ENCODE measurements at places on chromosomes 1 and 21.

GRCh38 chr1:157090196-157090647 is 9.4 kb downstream of the ETV3L start:
- DNase-seq, result peak; percentile 86

GRCh38 chr1:98133131-98133530 is 212.3 kb upstream of the DPYD start:
- DNase-seq, result no peak

- DNase-seq, result no peak
Observed at GRCh38 chr1:35190784-35191183, 2.2 kb downstream of the SFPQ start.

- DNase-seq, result peak; percentile 52
Observed at GRCh38 chr1:30706528-30706927, 16.9 kb downstream of the MATN1 start.

- no peak for DNase-seq
Observed at GRCh38 chr1:223796210-223796609, 49.5 kb downstream of the TP53BP2 start.

GRCh38 chr1:234331507-234331906 is 41.7 kb upstream of the COA6 start:
- peak; percentile 89 for DNase-seq

DNA sequence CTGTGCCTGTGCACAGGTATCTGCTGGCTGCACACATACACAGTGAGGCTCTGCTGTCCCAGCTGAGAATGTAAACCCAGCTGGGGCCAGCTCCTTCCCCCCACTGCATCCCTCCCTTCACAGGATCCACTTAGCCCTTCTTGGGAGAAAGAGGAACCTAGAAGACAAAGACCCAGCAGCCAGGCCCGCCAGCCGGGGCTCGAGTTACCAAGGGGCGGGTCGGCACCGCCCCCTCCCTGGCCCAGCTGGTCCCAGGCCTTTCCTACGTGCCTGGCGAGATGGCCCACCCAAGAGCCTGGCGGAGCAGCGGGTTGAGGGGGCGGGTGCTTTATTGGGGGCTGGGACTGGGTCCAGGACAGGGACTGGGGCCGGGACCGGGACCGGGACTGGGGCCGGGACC is 2.1 kb downstream of the SH3BGRL3 start:
- DNase-seq, result peak; percentile 69

DNA sequence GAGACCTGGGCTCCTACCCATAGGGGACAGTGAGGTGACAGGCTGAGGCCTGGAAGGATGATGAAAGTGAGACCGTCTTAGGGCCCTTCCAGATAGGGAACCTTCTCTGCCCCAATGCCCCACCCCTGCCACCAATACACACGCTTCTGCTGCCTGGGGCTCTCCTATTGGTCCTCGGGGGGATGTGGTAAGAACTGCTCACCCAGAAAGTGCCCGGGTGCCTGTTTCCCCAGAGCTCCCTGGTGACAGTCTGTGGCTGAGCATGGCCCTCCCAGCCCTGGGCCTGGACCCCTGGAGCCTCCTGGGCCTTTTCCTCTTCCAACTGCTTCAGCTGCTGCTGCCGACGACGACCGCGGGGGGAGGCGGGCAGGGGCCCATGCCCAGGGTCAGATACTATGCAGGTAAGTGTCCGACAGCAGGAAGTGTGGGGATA is 948 bp downstream of the SEMA4A start:
- DNase-seq, result peak; percentile 87

- no peak for DNase-seq
Observed at GRCh38 chr1:1141244-1141910, 25.5 kb upstream of the C1orf159 start.

- DNase-seq, result no peak
Observed at GRCh38 chr1:227883641-227884301, 64.0 kb downstream of the WNT9A start.

GRCh38 chr1:176543360-176544129 is 80.6 kb downstream of the PAPPA2 start:
- DNase-seq, result no peak

GRCh38 chr21:23099185-23099584 is 2101.0 kb downstream of the NCAM2 start:
- DNase-seq, result no peak

DNA sequence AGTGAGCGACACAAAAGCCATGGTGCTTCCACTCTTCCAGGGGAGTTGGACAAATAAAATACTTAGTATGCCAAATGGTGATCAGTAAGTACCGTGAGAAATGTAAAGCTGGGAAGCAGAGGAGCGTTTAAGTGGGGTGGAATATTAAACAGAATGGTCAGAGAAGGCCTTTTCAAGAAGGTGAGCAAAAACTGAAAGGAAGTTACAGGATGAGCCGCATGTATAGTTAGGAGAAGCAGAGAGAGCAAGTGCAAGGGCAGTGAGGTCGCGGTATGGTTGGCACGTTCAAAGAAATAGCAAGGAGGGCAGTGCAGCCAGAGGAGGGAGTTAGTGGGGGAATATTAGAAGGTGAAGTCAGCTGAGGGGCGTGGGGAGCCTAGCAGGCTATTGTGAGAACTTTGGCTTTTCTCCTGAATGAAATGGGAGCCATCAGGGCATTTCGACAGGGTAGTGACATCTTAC is 748 bp upstream of the ATP6V0B start:
- DNase-seq, result no peak

DNA sequence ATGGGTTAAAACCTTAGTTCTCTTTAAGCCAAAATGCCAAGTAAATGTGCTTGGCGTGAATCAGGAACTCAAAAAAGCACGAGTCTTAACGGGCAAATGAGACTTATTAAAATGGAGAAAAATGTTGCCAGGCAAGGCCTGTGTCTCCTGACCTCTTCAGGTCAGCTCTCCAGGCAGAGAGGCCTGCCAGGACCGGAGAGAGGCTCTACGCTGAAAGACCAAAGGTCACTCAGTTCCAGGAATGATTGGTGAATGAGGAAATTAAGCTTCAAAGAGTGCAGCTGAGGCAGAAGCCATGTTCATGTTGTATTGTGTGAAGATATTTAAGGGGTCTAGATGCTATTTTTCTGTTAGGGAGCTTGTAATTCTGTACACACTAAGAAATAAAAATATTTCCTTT is 66.6 kb downstream of the SPAG17 start:
- no peak for DNase-seq

GRCh38 chr1:18959591-18959990 is 3.1 kb upstream of the IFFO2 start:
- DNase-seq, result no peak

DNA sequence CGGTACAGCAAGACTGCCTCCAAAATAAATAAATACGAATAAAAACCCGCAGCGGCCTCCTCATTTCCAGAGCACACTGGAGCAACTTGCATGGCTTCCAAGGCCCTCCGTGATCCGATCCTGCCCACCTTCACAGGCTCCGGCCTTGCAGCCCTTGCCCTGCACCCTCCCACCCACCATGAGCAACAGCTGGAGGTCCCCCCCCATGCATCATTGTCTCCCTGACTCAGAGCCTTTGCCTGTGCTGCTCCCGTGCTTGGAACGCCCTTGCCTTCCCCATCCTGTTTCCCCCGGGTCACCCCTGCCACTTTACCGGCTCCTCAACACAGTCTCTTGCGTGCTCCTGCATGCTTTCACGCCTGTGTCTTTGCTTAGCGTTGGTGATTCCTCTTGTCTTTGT is 71.0 kb upstream of the ANGPTL1 start:
- DNase-seq, result no peak

DNA sequence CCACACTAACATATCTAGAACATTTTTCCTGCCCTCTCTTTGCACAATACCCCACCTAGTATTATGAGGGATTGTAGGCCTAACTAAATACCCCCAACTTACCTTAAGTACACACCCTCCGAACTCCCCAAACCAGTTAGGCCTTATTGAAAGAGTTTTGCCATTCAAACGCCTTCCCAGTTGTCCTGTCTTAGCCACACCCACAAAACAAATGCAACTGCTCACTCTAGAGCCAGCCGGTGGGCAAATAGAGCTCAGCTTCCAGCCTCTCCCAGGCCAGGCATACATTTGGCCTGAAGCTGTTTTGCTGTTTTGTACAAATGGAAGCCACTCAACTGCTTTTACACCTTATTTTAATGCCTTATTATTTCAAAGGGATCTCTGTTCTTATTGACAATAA is 224.2 kb upstream of the RUNX1 start:
- no peak for DNase-seq

GRCh38 chr1:47227341-47228232 is 4.4 kb downstream of the TAL1 start:
- DNase-seq, result no peak

- DNase-seq, result peak; percentile 46
Observed at GRCh38 chr1:246151796-246152434, 355.2 kb downstream of the SMYD3 start.

DNA sequence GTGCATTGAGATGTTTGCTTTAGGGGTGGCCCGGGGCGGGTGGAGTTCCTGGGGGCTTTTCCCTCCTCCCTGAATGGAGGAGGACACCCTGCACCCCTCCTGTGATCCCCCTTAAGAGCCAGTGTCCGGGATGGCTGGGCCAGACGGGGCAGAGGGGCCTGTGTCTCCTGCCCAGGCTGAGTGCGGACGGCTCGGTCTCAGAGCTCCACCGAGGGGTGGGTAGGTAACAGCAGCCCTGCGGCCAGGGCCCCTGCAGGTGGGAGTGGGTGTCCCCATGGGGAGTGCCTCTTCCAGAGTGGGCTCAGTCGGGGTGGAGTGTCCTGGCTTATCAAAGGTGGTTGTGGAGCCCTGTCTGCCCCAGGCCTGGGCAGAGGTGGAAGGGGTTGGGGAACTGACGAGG is 23.1 kb downstream of the TP73 start:
- no peak for DNase-seq

DNA sequence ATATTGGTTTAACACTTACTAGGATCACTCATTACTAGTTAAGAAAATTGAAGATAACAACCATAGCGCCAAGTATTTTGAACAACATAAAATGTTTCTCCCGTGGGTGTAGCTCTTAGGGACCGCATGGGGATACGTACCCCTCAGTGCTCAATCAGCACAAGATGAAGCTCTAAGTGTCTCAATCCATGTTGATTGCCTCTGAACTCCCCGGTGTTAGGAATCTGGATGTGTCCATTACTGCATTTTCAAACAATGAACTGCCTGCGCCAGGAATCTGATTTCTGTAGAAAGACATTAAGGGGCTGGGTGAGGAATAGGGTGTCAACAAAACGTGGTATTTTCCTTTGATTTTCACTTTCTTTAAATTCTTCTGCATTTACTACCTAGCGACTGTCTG is 100.2 kb downstream of the LMO4 start:
- no peak for DNase-seq

- DNase-seq, result peak; percentile 56
Observed at GRCh38 chr21:34351786-34352241, 12.0 kb upstream of the KCNE2 start.

DNA sequence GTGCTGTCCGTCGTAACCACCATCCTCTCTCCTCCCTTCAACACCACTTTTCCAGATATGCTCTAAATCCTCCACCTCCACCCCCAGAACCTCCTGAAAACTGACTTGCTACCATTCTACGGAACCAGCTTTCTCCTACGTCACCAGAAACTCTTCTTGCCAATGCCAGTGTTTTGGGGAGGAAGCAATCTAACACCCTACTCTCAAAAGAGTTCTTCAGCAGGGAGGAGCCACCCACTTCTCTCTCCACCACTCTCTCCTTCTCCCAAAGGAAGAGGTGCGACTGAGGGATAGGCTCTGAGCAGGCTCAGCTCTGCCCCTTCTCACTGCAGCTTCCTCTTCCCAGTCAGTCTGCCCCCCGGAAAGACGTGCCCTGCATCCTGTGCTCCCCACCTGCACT is 6.1 kb upstream of the S100A2 start:
- DNase-seq, result no peak

GRCh38 chr1:241533326-241534115 is 1.3 kb downstream of the KMO start:
- peak; percentile 82 for DNase-seq

DNA sequence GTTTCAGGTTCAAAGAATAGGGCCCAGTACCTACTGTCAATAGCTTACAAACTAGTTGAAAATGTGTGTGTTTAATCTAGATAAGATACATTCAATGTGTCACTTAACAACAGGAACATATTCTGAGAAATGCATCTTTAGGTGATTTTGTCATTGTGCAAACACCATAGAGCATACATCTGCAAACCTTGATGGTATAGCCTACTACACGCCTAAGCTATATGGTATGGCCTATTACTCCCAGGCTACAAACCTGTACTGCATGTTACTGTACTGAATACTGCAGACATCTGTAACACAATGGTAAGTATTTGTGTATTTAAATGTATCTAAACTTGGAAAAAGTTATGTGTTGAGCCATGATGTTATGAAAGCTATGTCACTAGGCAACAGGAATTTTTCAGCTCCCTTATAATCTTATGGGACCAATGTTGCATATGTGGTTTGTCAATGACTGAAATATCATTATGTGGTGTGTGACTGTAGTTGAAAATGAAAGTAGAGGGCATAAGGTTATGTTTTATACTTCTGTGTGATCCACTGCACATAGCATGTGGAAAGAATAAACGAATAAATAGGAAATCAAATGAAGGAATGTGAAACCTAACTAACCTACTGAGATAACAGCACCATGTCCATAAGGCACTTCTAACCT is 129.0 kb upstream of the CAMK1G start:
- DNase-seq, result no peak

DNA sequence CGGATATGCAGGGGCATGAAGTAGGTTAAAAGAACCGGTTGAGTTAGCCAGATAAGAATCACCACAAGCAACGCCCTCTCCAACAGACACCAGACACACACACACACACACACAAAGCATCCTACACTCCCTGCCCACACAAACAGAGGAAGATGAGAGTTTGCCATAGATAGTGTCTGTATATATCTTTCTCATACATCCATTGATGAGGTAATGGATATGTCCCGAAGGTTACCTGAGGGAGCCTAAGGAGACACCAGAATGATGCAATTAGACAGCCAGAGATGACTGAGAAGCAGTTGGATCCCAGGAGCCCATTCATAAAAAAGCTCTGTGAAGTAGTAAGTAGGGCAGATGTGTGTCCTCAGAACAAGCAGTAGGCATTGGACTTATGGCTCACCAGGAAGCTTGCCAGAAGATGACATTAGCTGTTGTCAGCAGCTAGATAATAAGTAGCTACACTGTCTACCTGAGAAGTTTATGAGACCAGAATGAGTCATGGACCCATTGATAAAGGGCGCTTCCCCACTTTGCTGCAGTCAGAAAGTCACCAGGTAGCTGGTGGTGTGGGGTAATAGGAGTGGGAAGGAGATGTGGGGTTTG is 247.0 kb downstream of the KCNT2 start:
- no peak for DNase-seq

DNA sequence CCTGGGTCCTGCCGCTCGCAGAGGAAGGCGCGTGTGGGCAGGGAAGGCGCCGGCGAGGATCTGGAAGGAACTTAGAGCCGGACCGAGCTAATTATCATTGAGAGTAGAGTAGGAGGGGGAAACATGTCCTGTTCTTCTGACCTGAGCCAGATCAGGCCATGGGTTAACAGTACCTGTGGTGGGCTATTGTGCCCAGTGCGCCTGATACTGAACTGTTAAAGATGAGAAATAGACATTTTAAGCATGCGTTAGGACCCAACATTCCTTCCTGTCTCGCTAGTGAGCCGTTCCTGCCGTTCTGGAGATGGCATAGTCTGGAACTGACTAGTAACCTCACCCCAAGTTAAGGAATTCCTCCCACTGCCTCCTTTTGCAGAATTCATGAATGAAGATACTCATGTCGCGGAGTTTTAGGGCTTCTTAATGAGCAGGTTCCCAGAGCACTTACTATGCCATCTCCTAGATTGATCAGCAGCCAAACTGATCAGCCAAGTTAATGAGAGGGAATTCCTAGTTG is 870 bp downstream of the STRIP1 start:
- DNase-seq, result peak; percentile 59

Measured in inflammatory macrophage (primary cell).